SW 1271 (cell line): ENCODE measurements at places on chromosomes 12 and 14.

- no peak for DNase-seq
These were observed 6.0 kb downstream of the EID3 start for GRCh38 chr12:104309446-104309993.

DNA sequence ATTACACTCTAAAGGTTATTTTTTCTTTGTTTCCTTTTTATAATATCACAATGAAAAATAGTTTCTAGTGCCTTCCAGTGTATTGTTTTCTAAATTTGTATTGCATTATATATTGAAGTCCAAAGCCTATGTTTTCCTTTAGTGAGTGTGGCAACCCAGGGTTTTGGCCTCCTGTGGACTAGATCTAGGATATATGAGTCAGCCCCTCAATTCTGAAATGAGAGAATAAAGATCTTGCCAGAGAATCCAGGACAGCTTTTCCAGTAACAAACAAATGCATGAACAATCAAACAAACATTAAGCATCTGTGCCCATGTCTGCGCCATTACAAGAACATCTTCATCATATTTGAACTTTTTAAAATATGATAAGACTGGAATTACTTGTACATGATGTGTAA lies 70.7 kb upstream of the SSTR1 start:
- DNase-seq = no peak

GRCh38 chr14:80055226-80055625 lies 156.1 kb downstream of the DIO2 start:
- no peak for DNase-seq

DNA sequence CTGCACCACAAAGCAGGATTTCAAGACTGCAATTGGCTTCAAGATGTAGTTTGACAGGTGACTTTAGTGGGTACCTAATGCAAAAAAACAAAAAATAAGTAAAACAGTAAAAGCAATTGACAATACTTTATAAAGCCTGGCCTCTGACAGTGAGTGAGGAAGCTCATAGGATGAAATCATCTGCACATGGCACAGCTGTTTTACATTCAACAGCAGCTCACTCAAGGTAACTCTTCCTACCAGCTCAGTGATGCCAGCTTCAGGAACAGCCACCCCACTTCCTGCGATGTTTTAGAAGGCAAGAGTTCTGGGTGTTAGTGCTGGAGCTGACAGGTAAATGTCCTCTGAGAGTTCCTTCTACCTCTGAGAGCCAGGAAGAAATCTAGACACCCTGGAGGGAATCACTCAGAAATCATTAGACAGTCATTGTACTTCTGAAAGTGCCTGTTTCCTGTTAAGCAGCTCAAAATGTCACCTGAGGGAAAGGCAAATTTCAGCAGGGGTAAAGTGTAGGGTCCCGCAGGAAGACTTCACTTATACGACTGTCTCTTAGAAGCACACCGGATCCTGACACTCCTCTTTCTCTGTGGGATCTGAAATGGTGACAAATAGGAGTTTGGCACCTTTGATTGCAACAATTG lies 99.9 kb downstream of the FOXN3 start:
- no peak for DNase-seq

DNA sequence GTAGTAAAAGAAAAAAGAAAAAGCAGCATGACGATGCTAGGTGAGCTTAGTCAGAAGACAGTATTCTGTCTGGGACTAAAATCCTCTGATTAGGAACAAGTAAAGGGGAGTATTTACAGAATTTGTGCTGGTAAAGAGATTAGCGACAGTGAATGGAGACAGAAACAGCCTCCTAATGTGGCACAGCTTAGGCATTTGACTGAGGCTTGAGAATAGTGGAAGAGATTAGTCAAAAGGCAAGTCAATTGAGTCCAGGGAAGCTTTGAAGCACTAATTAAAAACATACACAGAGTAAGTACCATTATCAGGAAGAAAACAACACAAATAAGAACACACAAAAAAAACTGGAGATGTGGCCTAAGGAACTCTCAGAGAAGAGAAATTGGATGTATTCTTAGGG lies 131.9 kb upstream of the CLEC14A start:
- no peak for DNase-seq

GRCh38 chr12:1373901-1374735 lies 220.3 kb downstream of the FBXL14 start:
- no peak for DNase-seq

DNA sequence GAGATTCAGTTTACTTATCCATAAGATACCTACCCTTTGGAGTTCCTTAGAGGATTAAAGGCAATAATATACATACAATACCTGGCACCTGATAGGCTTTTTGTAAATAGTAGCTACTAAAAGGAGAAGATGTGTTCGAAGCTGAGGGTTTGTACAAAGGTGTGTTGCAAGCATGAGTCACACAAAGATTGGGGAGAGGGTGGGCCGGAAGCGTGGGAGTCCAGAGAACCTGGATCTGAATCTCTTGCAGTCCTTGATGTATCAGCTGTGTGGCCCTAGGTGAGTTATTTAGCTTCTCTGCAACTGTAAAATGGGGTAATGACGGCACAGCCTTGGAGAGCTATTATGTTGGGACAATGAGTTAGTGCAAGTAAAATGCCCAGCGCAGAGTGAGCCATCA lies 61.6 kb upstream of the PSMC1 start:
- no peak for DNase-seq

GRCh38 chr12:6115389-6115788 lies 9.1 kb downstream of the VWF start:
- no peak for DNase-seq

DNA sequence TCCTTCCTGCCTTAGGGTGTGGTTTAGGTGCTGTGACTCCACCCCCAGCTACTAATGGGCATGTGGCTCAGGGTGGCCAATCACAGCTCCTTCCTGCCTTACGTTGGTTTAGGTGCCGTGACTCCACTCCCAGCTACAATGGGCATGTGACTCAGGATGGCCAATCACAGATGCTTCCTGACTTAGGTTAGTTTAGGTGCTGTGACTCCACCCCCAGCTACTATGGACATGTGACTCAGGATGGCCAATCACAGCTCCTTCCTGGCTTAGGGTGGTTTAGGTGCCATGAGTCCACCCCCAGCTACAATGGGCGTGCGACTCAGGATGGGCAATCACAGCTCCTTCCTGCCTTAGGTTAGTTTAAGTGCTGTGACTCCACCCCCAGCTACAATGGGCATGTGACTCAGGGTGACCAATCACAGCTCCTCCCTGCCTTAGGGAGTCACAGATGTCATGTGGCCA lies 163.9 kb downstream of the TBX5 start:
- no peak for DNase-seq

DNA sequence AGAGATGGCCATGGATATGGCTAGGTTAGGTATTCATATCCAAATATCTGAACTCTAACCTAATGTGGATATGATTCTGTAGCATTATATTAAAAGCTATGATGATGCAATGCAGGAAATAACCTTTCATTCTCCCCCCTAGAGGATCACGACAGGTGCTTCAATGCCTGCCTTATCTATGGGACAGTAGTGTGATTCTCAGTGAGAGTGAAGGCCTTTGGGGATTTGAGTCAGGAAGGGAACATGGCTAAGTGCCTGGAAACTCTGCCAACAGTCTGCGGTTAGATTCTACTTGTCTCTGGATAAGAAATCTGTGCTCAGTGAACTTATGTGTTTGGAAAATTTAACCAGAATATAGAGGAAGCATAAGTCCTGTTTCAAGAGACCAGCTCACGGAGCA lies 81.8 kb downstream of the SLC38A1 start:
- no peak for DNase-seq

DNA sequence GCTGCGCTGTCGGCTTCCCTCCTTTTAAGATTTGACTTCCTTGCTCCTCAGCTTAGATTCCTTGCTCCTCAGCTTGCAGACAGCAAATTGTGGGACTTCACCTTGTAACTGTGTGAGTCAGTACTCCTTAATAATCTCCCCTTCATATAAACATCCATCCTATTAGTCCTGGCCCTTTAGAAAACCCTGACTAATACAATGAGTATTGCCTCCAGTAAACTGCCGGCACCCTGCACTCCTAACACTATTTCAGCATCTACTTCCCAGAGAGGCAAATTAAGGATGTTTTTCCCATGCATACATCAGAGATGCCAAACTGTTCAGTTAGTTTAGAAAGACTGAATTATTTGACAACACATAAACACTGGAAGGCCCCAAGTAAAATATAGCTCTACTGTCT lies 611.3 kb upstream of the TMEM132C start:
- DNase-seq = no peak

DNA sequence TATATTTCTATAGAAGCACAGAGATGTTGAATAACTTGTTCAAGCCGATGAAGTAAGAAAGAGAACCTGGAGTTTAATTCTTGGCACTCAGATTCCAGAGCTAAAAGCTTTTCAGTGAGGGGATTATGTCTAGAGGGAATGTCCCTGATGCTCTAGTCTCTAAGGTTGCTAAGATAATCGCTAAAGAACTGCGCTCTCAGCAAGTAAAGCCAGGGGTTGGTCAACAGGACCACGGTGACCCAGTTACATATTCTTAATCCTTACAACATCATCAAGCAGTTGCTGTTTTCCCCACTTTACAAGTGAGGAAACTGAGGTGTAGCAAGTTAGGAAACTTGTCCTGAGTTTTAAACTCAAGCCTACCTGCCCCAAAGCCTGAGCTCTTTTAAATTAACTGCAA lies 110.8 kb downstream of the DAD1 start:
- DNase-seq = no peak

- no peak for DNase-seq
These were observed 65.5 kb upstream of the LHX5 start for GRCh38 chr12:113537046-113537750.

DNA sequence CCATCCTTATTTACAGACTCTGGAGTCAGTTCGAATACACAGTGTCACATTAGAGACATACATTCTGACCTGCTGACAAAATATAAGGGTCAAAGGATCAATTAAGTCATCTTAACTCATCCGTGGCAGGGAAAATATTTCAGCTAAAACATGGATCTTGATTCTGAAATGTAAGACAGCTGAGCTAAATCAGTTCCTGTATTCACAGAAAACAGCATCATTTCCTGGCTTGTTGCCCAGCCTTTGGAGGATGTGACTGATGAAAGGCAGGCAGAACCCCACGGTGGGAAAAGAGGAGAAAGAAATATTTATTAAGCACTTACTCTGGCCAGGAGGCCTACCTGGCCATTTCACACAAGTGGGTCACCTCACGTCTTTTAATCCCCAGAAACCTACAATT lies 101.9 kb downstream of the GAS2L3 start:
- DNase-seq = no peak

GRCh38 chr14:41349289-41349910 lies 257.3 kb upstream of the LRFN5 start:
- DNase-seq = no peak

DNA sequence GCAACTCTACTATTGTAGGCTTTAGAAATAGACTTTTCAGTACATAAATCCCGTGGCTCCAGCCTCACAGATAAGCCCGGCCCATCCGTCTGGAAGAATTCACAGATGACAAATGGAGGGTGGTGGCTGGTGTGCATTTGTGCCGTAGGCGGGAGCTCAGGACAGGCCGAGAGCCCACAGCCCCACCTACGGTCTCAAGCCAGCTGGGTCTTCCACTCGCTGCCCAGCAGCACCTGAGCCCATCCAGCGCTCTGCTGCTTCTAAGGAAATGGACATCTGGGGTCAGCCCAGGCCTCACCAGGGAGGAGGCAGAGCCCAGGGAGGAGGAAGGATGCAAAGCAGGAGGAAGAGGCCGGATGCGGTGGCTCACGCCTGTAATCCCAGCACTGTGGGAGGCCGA lies 72.8 kb downstream of the KIF26A start:
- DNase-seq = no peak
